AG08395 (cell line): ENCODE measurements at places on chromosomes 7 and 10.

- DNase-seq: no peak
Measured at GRCh38 chr10:112750427-112751167, 199.4 kb upstream of the TCF7L2 start.

DNA sequence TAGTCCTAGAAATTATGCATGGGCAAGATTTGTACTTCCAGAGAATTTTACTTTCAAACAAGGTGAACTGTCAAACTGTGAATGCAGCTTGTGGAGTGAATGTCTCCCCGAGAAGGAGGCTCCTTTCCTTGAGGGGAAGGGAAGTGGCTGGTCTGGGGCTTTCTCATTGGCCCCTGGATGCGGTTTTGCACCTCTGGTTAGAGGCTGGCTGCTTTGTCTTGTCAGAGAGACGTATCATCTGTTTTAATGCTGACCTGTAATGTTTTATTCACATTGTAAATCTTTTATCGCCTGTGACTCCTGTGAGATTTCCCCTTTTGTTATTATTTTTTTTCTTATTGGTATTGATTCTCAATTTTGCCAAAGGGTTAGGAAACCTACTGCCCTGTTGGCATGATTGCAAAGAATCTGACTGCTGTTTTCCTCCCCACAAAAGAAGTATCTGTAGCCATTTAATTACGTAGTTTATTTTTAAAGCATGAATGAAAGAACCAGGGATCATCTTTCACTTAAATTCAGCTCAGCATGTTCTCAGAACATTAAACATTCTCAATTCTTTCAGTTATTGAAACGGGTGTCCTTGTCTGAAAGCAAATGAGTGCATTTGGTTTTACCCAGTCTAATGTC is 238.3 kb upstream of the NFE2L3 start:
- no peak for DNase-seq

- DNase-seq: peak; percentile 10
Measured at GRCh38 chr10:122344741-122345258, 29.7 kb upstream of the PLEKHA1 start.

DNA sequence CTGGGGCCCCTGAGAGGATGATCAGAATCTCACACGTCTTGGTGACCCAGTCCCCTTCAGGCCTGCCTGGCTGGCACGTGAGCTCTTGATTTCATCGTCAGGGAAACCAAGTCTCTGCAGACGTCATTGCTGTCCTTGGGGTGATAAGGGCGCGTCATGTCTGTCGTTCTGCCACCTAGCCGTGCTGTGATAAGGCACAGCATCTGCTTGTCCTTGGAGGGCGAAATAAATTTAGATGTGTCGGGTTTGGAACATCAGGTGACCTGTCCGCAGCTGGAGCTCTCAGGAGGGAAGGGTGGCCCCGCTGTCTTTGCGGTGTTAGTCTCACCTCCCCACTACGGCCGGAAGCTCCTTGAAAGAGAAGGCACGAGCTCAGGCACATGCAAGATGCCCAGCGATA is 129.2 kb downstream of the GRK5 start:
- DNase-seq: no peak

DNA sequence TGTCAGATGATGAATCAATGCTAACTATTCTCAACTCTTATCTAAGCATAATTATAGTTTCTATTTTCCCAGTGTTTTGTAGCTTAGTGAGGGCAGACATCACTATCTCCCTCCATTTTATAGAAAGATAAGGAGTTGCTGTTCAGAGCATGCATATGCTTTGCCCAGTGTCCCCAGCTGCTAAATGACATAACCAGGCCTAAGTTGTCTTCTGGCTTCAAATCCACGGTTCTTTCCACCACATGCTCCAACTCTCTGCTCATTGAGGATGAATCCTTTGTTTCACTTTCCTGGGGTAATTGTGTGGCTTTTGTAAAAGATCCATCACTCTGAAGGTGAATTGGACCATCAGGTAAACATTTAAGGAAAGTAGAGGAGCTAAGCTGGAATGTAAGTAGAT is 134.0 kb downstream of the SNX10 start:
- no peak for DNase-seq

GRCh38 chr10:121281576-121281975 is 316.7 kb downstream of the FGFR2 start:
- DNase-seq: no peak

DNA sequence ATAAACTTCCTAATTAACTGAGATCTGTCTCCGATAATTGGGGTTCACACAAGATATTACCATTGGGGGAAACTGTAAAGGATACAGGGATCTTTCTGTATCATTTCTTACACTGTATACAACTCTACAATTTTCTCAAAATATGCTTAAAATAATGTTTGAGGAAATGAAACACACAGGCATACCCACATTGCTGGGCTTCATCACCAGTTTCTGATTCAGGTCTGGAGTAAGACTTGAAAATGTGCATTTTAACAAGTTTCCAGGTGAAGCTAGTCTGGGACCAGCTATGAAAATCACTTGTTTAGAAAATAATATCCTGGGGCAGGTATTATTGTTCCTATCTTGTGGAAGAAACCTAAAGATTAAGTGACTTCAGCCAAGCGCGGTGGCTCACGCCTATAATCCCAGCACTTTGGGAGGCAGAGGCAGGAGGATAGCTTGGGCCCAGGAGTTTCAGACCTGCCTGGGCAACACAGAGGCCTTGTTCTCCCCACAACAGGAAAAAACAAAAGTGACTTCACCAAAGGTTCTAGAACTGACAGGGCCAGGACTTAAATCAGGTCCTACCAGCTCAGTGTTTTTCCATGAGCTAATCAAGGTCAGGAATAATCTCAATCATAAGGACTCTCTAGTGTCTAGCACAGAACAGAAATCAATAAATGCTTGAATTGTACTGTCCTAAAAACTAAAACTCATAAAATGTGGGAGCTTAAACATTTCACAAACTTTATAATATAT is 12.6 kb downstream of the TOMM7 start:
- no peak for DNase-seq

- no peak for DNase-seq
Measured at GRCh38 chr7:121985476-121986030, 112.6 kb downstream of the PTPRZ1 start.

DNA sequence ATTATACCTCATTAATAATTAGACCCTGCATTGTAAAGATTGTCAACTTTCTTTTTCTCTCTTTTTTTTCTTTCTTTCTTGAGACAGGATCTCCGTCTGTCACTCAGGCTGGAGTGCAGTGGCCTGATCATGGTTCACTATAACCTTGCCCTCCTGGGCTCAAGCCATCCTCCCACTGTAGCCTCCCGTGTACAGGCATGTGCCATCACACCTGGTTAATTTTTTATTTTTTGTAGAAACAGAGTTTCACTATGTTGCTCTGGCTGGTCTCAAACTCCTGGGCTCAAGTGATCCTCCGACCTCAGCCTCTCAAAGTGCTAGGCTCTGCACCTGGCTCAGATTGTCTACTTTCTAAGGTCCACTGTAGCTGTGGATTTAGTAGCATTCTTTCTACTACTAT is 50.7 kb downstream of the MDFIC start:
- no peak for DNase-seq

- DNase-seq: no peak
Measured at GRCh38 chr10:555682-556350, 133.7 kb downstream of the DIP2C start.

- DNase-seq: no peak
Measured at GRCh38 chr7:157616426-157616825, 279.6 kb downstream of the DNAJB6 start.

GRCh38 chr7:30970594-30971094 is 6.9 kb downstream of the GHRHR start:
- DNase-seq: no peak

GRCh38 chr7:83936056-83936708 is 258.4 kb downstream of the SEMA3A start:
- DNase-seq: peak; percentile 49

DNA sequence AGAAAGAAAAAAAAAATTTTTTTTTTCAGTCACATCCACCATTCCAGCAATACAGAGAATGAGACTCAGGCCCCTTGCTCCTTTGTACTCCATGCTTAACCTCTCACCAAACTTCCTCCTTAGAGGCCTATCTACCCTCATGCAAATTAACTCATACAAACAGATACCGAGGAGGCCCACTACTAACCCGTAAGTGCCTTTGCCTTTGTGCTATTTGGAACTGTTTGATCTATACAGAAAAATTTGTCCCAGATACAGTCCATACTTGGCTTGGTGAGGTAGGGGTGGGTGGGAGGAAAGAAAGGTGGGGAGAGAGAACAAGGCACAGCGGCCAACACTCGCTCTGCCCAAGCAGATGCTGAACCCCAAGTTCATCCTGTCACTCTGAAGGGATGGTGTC is 87.8 kb upstream of the DUSP5 start:
- no peak for DNase-seq

DNA sequence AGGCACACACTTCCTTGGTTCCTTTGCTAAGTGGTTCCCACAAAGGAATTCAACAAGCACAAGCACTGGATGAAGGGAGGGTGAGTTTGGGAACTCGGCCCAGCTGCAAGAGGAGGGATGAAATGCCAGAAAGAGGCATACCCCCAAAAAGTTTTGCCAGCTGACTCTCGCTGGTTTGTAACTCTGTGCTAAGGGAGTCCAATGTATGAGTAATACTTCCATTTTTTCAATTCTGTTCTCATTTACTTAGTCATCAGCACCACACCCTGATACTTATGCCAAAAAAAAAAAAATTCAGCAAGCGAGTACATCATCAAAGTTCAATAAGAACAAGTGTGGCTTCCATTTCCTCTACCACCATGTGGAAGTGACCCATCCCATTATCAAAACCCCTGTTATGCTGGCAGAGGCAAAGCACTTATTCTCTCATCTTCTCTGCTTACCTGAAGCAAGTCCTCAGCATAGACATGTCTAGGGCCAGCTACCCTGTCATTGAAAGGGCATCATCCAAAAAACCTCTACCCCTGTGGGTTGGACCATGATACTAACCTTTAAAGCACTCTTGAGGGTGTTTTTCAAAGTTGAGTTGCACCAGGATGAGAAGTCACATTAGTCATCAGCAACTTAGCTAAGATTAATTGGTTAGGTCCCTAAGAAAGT is 6.9 kb upstream of the HYCC1 start:
- peak; percentile 92 for DNase-seq

GRCh38 chr7:121355574-121355973 is 26.8 kb downstream of the WNT16 start:
- no peak for DNase-seq

DNA sequence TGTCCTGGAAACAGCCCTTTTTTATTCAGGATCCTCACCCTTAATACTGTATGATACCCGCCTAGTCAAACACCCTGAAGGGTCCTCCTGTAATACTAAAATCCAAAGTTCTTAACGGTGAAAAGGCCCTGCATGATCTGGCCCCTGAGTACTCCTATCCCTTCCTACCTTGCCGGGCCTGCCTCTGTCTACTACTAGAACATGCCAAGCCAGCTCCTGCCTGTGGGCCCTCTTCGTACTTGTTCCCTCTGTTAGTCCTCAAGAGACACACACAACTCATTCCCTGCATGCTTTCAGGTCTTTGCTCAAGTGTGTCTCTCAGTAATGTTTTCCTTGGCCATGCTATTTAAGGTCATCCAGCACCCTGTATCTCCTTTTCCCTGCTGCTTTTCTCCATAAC is 5.0 kb upstream of the WAPL start:
- DNase-seq: no peak

DNA sequence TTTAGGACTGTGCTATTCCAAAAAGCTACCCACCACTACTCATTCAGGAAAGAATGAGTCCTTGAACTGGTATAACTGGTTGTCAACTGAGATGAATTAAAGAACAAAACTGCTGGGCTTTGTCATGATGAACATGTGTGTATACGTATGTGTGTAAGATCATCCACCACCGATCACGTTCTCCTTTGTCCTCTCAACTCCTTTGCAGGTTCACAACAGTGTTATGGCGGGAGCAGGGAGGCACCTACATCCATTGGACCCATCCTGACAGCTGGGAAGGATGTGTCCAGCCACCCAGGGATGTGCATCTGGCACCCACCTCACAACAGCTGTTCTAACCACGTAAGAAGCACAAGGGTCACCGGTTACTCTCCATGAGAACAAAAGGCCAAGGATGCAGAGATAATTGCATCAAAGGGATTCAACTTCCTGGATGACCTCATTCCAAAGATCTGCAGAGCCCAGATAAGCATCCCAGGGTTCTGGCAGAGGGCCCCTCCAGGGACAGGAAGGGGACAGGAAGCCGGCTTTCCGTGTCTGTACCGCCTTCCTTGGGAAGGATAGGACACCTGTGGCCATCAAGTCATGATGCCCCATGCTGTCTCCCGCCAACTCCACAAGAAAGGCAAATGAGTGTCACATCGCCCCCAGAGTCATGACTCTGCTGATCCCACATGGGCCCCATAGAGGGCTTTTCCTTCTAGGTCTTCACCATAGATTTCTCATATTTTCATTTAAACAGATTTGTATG is 66.1 kb downstream of the STEAP1B start:
- DNase-seq: no peak

- no peak for DNase-seq
Measured at GRCh38 chr10:818526-819220, 112.8 kb downstream of the LARP4B start.
